ENCODE measurements at places on chromosomes 7 and 10.

- DNase-seq: no peak
Measured at GRCh38 chr7:15503603-15504290, 58.1 kb downstream of the AGMO start.

- no peak for DNase-seq
Measured at GRCh38 chr7:120407010-120407409, 134.0 kb downstream of the KCND2 start.

- DNase-seq: no peak
Measured at GRCh38 chr7:135799881-135800280, 51.3 kb upstream of the FAM180A start.

GRCh38 chr10:63528084-63528744 lies 7.0 kb downstream of the REEP3 start:
- DNase-seq: no peak

DNA sequence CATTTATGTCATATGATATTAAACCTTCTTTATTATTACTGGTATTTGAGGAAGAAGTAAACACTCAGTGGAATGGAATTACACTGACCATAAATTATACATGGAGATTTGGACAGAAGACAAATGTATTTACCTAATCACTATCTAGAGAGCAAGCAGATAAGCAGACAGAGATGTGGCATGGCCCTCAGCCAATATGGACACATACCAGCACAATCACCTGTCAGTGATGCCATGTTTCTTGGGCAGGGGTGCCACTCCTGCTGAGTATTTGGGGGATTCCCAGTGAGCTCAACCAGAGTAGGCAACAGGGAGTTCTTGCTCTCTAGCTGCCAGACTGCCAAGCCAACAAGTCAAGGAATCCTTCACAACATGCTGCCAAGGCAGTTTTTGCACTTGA lies 866.3 kb upstream of the LRRN3 start:
- DNase-seq: no peak

DNA sequence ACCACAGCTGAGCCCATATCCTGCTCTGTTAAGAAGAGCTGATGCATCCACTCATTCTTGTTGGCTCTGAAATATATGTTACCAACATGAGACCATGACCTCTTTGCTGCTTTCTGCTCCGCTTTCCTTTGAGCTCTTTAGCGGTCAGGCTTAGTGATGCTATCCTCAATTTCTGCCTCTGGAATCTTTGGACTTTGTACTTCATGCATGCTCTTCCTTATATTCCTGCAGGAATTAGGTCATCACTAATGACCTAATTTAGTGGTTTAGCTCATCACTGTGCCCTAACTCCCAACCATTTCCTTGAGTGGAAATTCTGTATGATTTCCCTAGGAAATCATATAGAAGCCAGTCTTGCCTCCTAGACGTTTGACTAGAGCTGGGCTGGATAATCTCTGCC lies 119.5 kb downstream of the AOAH start:
- no peak for DNase-seq

DNA sequence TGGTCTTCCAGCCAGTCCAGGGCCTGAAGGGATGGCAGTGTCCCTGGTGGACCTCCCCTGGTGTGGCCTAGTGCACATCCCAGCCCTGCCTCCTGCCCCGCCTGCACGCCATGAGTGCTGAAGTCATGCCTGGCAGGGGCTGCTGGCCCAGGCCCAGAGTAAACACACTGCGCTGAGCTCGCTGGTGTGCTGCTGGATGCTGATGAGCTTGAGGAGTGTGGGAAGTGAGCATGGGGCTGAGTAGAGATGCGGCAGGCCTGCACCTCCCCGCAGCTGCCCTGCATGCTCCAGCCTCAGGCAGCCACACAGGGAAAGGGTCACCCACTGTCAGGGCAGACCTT lies 43.2 kb downstream of the HTRA1 start:
- no peak for DNase-seq

GRCh38 chr10:59346321-59346720 lies 16.0 kb downstream of the FAM13C start:
- DNase-seq: no peak

Data from cerebellar nuclear complex (tissue), 1 donor.